ENCODE measurements at places on chromosomes 1 and 21.

- no peak for DNase-seq
Measured at GRCh38 chr1:2003541-2004131, at the start of gene CFAP74. Gene CFAP74, minus strand, starts transcription at chr1:2003786. Its CDS starts 12,830 bp downstream, at chr1:1990956.

GRCh38 chr1:62318756-62319544 lies at the start of gene KANK4:
Gene KANK4, minus strand, starts transcription at chr1:62319434. Its CDS starts 37,870 bp downstream, at chr1:62281564.
- no peak for DNase-seq

DNA sequence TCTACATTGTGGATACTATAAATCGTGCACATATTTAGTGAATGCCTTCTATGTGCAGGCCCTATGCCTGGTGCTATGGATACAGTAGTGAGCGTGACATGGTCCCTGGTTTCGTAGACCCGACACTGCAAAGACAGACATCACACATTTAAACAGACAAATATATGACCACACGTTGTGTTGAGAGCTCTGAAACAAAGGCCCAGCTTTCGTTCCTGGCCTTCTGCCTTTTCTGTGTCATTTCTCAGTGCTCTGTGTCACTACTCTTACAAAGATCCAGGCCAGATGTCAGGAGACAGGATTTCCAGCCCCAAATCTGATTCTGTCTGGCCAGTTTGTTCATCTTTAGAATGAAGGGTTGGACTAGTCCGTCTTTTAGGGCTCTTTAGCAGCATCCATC lies 19.3 kb upstream of the TRABD2B start:
- DNase-seq: no peak

GRCh38 chr1:22814176-22815042 lies 103.8 kb downstream of the EPHB2 start:
- DNase-seq: no peak

DNA sequence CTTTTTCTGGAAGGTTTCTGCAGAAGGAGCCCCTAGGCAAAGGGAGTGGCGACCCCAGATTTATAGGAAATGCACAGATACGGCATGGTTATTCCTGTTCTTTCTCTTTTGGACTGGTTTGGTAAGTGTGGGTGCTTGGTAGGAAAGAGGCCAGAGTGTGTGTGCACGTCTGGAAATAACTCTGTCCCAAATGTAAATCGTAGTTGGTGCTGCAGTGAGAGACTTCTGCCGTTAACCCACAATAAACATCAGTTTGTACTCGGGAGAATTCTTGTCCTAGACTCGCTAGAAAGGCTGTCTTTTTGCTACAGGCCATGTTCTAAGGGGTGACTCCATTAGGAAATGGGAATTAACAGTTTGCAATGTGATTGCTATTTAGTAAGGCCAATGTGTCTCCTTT lies 779 bp downstream of the SLC44A3 start:
- DNase-seq: no peak

DNA sequence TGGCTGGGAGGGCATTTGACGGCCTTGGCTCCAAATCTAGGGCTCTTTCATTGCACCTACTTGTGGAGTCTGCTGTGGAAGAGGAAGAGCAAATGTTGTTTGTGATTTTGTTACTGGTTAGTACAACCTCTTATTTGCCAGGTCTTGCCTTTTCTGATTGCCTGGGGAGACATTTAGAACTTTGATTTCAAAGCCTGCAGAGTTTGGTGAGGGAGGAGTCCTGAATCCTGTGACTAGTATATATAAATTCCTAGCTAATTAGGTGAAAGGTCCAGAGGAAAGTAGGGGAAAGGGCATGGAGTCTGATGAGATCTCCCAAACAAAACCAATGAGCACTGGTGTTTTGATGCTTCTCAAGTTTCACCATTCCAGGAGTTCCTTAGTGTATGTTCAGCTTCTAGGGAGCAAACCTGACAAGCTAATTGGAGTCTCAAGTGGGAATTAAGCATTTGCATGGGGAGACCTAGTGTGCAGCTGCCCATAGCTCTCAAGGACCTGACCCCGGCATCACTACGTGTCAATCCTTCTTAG lies 5.1 kb upstream of the HMGCS2 start:
- DNase-seq: no peak

- DNase-seq: no peak
Measured at GRCh38 chr1:77716065-77716464, 33.6 kb upstream of the ZZZ3 start.

- DNase-seq: no peak
Measured at GRCh38 chr1:61620536-61620935, 104.4 kb downstream of the TM2D1 start.

DNA sequence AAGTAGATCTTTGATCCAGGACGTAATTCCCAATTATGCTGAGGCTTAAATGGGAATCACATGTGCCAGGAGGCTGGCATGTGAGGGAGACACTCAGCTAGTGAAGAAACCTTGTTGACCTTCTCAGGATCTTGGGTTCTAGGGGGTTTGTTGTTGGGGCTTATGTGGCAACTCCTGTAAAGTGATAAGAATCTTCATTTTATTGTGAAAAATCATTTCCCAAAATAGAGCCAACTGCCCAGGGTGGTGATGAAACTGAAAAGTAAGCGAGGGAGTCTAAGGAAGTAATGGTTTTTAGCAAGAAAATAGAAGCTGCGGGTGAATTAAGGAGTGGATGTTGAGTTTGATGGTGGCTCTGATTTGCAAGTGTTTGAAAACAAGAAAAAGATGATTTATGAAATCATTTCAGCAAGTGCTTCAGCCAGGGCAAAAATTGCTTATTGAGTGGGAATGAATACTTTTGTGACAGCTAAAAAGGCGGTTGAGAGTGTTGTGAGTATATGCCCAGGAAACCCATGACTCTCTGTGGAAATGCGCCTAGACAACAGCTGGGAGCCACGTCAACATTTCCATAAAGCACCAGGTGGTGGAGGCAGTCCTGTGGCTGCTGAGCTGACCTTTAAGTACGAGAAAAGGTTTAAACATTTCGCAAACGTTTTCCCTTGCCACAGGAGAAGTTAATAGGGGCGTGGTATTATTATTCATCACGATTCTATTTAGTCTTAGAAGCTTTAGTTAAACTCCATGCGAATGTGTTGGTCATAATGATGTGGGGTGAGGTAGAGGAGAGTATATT lies 102.7 kb downstream of the HMGB4 start:
- no peak for DNase-seq

- DNase-seq: no peak
Measured at GRCh38 chr1:36667256-36667655, 184.5 kb upstream of the CSF3R start.

- DNase-seq: no peak
Measured at GRCh38 chr1:241253471-241253870, 103.5 kb downstream of the RGS7 start.

DNA sequence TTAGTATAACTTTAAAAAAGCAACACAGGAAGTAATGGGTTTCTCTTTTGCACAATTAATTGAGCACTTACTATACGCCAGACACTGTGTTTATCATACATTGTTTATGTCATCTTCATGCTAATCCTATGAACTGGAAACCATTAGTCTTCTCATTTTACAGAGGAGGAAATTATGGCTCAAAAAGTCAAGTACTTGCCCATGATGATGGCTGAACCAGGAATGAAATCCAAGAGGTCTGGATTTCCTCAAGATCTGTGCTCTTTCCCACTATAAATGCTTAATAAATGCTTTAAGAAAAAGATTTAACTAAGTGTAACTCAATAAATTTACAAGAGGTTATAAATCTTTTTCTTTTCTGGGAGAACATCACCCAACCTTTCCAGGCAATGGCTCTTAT lies 303.7 kb upstream of the RRP15 start:
- DNase-seq: no peak

- DNase-seq: no peak
Measured at GRCh38 chr1:91005285-91005684, 16.6 kb downstream of the ZNF644 start.

DNA sequence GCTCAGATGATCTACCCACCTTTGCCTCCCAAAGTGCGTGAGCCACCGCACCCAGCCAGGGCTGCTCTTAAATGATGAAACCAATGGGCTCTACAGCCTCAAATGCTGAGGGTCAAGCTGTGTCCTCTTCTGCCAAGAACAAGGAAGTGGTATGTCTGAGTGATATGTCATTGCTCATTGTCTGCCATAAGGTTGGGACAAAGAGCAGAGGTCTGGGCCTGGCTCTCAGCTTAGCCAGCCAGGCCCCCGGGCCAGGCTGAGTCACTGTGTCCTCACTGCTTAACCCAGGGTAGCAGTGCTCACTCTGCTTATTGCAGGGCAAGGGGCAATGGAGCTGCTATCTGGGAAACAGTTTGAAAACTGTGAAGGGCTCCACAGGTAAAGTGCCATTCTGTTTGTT lies 8.3 kb upstream of the ETS2 start:
- DNase-seq: no peak

DNA sequence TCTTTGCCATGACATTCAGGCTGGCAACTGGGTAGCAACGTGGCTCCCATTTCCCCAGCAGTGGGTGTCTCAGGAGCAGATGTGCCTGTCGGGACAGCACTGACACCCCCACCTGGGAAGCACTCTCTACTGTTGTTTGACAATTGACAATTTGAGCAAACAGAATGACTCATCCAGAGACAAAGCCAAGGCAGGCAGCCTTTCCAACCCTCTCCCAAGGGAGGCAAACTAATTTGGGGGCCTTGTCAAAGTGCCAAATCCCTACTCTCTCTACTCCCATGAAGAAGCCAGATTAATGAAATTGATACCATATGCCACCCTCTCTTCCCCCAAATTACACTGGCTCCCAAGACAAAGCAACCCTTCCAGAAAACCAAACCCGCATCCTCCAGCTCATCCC lies 65.6 kb downstream of the GRIK3 start:
- DNase-seq: no peak

- no peak for DNase-seq
Measured at GRCh38 chr1:78370779-78371482, 119.8 kb upstream of the PTGFR start.

- no peak for DNase-seq
Measured at GRCh38 chr1:98005326-98006010, 84.6 kb upstream of the DPYD start.

- no peak for DNase-seq
Measured at GRCh38 chr21:33300701-33301631, 23.8 kb upstream of the IFNAR1 start.

- no peak for DNase-seq
Measured at GRCh38 chr1:156241311-156241811, 623 bp upstream of the BGLAP start.

DNA sequence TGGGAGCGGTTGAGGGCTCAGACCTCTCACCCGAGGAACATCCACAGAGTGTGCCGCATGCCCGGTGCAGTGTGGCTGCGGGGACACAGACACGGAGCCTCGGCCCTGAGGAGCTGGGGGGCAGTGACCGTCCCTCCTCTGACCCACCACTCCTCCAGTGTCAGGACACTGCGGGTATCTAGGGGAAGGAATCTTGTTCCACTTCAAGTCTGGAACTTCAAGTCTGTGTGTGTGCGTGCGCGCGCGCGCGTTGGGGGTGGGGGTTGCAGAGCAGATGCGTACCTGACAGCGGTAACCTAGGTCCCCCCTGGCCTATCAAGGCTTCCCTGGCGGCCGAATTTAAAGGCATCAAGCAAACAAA lies 17.3 kb downstream of the PCSK9 start:
- no peak for DNase-seq

DNA sequence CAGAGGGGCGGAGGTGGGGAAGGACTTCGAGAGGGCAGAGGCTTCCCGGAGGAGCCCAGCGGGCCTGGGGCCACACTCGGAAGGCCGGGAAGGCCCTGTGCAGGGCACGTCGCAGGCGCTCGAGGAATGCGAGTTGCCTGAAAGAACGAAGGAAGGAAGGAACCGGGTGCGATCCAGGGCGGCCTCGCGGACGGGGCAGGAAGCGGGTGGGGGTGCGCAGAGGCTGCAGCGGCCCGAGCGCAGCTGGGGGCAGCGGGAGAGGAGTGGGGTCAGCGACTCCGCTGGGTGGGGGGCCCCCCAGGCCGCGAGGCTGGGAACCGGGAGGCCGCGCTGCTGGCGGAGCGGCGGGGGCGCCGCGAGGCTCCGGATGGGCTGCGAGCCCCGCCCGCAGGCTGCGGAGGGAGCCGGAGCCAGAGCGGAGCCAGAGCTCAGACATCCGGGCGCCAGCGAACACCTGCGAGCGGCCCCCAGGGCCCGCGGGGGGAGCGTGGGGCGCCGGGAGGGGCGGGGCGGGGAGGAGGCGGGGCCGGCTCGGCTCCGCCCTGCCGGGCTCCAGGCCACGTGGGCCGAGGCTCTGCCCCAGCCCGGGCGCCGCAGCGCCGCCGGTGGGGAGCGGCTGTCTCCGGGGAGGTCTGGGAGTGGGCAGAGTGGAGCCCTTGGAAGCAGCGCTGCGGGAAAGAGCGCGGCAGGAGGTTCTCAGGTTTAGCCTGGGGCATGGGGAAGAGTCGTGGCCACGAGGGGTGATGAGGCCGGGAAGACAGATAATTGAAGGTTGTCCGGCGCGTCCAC lies 4.6 kb downstream of the ID3 start:
- DNase-seq: peak; percentile 61

DNA sequence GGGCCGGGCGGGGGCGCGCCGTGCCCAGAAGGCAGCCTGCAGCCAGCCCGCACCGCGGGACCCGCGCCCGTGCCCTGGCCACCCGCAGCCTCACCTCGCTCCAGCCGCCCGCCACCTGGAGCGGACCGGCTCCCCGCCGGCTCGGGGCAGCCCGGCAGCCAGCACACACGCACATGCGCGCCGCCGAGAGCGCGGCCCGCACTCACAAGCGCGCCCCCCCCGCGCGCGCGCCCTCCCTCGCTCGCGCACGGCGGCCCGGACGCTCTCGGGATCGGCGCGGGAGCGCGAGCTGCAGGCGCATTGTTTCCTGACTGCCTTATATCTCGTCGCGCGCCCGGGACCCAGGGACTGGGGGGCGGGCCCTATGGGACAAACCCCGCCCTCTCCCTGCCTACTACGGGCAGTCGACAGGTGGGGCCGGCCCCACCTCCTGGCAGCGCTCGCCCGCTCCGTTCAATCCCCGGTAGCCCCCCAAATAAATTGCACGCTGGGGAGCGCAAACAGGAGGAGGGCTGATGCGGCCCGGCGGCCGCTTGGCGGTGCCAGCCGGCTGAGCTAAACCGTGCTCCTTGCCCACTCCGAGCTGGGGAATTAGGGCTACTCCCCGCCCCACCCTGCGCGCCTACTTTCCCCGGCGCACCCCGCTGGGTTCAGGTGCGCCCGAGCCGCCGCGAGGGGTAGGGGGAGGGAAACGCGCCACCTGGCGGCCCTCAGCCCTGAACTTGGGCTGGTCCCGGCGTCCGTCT lies at the start of gene MYCL:
MYCL (minus strand) TSS at position 204 of the 746 bp plus-strand sequence. CDS start 483 bp downstream, outside the sequence.
- DNase-seq: peak; percentile 31

- DNase-seq: no peak
Measured at GRCh38 chr1:176963181-176963580, 201.3 kb downstream of the ASTN1 start.

- no peak for DNase-seq
Measured at GRCh38 chr1:119653839-119654170, 5.7 kb upstream of the ZNF697 start.

DNA sequence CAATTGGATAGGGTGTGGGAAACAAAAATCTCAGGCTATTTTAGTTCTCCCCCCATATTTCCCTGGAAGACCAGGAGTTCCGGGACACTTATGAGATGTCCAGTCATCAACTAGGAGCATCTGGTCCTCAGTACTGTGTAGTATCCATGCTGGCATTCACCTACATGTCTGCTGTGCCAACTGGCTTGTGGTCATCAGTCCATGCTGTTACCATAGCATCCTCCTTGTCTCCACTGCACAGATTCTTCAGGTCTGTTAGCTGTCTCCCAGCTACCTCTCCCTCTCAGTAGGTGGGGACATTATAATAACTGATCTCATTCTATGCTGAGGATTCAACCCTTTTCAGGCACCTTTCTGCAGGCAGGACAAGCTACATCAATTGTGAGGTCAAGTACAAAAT lies 302.9 kb downstream of the BARHL2 start:
- DNase-seq: no peak

- no peak for DNase-seq
Measured at GRCh38 chr1:22140694-22141093, 2.2 kb downstream of the WNT4 start.

- DNase-seq: no peak
Measured at GRCh38 chr1:56448529-56449300, 130.6 kb downstream of the PLPP3 start.
